ENCODE measurements at places on chromosomes 12 and 14.

- DNase-seq = no peak
These were observed 336.4 kb downstream of the CACNA1C start for GRCh38 chr12:2389079-2389790.

GRCh38 chr14:60508707-60509437 lies at the start of gene SIX6:
TSS of gene SIX6 (plus strand) at chr14:60509146. CDS start at chr14:60509399, 253 bp downstream.
- no peak for DNase-seq

DNA sequence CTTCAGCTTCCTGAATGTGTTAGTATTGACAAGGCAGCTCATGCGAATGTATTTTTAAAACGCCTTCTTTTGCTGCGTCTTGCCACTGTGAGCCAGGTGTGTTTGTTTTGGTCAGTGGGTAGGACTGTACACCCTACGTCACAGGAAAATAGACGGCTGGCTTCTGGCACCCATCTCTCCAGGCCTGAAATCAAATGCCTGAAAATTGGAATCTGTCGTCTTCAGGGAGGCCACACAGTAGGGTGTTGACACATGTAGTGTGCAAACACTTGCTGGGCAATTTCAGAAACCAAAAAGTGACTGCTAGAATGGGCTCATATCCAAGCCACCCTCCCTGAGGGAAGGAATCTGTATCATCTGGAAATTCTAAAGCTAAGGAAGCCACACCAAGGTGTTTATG lies 209.3 kb downstream of the TTC8 start:
- DNase-seq = no peak

DNA sequence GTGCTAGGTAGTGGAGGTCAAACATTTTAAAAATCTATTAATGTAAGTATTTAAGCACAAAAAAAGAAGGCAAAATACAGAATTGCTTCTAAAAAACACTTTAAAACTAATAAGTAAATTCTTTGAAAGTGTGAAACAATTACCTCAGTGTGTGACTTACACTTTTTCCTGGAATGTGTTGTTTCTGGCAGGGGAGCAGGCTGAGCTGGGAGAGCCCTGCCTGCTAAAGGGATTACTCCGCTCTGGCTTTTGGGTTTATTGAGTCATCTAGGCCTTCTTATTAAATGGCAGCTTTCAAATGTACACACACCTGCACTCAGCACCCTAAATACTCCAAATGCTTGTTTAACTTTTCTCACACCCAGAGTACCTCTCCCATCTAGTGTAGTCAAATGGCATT lies 279.8 kb downstream of the AKAP6 start:
- DNase-seq = no peak

DNA sequence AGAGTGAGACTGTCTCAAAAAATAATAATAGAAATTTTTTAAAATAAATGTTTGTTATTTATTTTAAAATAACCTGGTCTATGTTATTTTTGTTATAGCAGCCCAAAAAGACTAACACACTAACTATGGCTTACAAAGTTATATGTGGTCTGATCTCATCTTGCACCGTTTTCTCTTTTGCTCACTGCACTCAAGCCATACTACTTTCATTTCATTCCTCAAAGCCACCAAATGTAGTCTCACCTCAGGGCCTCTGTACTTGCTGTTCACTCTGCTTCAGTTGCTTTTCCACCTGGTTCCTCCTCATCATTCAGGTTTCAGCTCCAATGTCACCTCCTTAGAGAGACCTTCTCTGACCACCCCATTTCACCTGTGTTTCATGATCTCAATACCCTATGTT lies 55.2 kb upstream of the MDM1 start:
- DNase-seq = no peak

DNA sequence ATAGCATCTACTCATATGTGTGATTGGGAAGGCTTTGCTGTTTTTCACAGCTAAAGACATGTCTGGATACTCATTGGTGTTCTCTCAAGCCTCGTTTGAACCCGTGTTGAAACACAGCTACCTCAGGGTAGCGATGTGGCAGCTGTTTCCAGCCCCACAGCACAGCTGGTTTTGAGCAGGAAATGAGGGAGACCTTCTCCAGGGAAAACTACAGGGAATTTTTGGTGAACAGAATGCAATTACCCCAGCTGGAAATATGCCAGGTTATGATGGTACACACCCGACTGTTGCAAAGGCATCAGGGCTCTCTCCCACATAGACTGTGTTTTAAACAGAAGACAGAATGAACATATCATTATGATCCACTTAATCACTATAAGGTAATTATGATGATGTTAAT lies 828.9 kb downstream of the VRK1 start:
- no peak for DNase-seq

DNA sequence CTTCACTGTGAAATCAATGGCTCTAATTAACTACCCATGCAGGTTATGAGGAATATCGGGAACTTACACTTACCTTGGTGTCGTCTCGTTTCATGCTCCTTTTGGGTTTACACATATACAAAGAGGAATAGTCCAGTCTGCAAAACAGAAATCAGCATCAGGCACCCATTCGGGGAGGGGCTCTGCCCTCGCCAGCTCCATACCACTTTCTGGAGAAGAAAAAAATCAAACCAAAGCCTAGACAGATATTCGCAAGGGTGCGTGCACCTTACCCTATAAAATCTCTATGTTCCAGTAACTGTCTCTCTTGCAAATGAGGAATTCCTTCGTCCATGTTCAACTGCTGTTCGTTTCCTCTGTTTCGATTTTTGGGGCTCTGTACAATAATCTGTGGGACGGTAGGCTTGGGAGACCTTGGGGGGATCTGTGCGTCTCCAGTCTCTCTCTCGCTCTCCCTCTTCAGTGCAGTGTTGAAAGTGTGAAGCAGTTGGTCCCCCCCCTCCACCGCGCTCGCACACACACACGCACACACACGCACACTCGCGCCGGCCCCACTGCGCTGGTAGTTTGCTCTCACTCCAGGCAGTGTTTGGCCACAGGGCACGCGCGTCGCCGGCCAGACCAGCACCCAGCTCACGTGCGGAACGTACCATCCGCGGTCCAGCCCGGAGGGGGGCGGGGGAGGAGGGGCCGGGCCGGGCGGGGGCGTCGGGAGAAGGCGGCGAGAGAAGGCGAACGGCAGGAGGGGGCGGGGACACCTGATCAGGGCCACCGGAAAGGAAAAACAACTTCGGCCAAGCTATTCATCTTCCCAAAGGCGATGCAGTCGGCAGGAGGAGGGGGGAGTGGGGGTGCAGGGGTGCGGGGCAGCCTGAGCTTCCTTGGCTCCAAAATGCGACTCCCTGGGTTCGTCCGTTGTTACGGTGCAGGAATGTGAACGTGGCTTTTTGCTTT lies at the start of gene BHLHE41:
TSS of gene BHLHE41 (minus strand) at position 592 of the 954 bp plus-strand sequence. CDS start at position 334, 258 bp downstream.
- DNase-seq = no peak

- DNase-seq = no peak
These were observed 102.1 kb upstream of the RAP1B start for GRCh38 chr12:68508576-68508975.

DNA sequence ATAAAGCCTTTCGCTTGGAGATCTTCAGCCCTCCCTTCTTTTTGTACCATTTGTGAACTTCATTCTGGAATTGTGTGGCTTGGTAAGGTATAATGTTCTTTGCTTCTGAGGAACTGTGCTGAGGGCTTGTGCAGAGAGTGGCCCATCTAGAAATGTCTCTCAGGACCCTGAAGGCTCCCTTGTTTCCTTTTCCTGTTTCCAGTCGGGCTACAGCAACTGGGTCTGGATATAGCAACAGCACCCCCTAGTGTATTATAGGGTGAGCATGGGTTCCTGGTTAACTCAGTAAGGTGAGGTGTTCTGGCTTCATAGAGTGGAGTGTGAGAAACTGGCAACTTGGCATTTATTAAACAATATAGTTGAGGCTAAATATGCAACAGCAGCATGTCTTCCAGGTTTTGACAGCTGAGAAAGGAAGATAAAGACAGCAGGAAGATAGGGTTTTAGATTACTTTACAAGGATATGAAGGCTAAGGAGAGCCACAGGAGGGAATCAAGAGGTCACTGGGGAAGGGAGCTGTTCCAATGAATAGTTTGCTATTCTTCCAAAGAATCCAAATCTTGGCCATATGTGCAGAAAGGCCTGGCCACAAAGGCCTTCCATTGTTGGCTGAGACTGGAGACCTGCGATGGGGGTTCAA lies 49.1 kb upstream of the RNU6-8 start:
- no peak for DNase-seq

GRCh38 chr12:4151362-4152121 lies 122.0 kb upstream of the CCND2 start:
- no peak for DNase-seq

- no peak for DNase-seq
These were observed 154.4 kb downstream of the RPAP3 start for GRCh38 chr12:47551426-47551851.

DNA sequence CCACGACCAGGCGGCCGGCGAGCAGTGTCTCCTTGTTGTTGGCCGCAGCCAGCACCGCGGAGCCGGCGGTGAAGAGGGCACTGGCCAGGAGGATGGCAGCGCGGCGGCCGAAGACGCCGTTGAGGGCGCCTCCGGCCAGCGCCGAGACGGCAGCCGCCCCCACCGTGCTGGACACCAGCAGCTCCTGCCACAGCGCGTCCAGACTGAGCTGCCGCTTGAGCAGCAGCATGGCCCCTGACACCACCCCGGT lies 691 bp downstream of the SLC2A13 start:
- DNase-seq = no peak

DNA sequence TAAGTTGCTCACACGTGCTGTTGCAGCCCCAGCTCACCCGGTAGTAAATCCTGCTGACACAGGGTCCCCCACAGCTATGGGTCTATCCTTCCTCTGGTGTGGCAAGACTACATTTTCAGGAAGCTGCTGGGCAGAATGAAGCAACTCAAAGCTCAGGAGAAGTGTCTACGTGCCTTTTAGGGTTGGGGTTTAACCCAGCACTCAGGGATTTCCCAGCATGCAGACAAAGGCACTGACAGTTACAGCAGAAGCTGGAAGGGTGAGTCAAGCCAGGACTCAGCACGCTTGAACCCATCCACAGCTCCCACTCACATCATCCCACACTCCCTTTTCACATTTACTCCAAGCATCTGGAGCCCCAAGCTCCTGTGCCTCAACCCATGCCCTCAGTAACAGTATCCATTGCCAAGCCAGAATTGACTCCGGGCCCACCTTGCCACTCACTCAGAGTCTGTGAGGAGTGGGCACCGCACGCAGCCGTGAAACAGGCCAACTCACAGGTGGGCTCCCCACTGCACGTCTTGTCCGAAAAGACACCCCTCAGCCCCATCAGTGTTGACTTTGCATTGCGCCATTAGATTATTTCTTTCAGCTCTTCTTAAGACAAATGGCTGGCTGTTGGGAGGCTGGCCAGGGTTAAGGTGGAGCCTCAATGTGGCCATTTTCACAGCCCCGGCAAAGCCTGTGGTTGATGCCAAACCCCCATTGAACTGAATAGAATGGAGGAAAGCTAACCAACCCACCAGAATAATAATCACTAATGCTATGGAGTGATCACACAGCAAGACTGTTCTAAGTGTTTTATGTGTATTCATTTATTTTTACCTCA lies 59.6 kb downstream of the ZFP36L1 start:
- no peak for DNase-seq

- no peak for DNase-seq
These were observed 200.3 kb downstream of the KTN1 start for GRCh38 chr14:55780156-55780946.

- DNase-seq = no peak
These were observed 2.2 kb upstream of the KRT3 start for GRCh38 chr12:52798003-52798670.

- no peak for DNase-seq
These were observed 48.2 kb downstream of the FOXN3 start for GRCh38 chr14:89368490-89369477.

DNA sequence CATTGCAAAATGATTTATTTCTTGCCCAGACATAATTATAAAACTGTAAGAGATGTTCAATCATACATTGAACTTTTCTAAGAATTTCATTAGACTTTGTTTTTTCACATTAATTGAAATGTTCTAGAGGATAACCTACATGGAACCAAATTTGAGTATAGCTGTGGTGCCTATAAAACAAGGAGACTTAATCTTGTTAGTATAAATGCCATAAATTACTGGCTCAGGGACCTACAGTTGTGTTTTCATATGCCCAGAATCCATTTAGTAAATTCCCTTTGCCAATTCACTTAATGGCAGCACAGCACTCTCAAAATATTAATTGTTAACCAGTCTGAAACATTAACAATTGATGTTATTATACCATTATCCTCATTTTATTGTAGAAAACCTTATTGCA lies 488.5 kb downstream of the NELL2 start:
- no peak for DNase-seq

DNA sequence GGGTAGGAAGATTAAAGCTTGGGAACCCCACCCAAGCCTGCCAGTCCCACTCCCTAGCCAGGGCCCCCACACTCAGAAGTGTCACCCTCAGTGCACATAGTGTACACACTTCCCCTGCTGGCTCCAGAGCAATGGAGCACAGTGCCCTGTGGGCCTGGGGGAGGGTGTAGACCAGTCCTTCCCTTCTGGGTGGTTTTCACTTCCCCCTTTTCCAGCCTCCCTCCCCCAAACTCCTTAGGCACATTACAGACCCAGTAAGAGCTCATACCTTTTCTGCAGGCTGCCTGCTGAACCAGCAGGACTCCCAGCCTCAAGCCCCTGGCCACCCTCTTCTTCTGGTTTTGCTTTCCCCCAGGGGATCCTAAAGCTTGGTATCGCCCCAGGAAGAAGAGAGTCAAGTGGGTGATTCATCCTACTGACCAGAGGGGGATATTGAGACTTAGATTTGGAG lies at the start of gene ZNF385A:
TSS of gene ZNF385A (minus strand) at position 143 of the 451 bp plus-strand sequence. CDS start 219 bp downstream, outside the sequence.
- no peak for DNase-seq
